ENCODE measurements at places on chromosomes 1 and 21.

GRCh38 chr21:41953249-41953830 is 478 bp downstream of the C2CD2 start:
- DNase-seq = no peak

- no peak for DNase-seq
Observed at GRCh38 chr1:238152119-238152518, 261.4 kb upstream of the ZP4 start.

DNA sequence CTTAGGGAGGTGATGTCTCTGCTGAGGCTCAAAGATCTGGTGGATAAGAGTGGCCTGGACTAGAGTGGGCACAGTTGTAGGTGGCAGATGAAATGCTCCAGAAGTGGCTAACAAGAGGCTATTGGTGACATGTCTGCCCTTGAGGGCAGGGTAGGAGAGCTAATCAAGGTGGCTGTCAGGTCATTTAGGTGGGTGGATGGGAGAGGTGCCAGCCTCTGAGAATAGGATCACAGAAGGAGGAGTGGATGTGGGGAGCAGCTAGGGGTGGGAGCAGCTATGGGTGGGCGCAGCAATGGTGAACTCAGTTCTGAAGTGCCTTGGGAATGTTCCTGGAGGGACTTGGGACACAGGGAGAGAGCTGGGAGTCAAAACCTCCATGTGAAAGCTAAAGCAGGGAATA is 142.0 kb upstream of the GRIK3 start:
- no peak for DNase-seq

- DNase-seq = peak; percentile 93
Observed at GRCh38 chr1:198902655-198903054, 263.8 kb downstream of the PTPRC start.

GRCh38 chr1:171850651-171851350 is 9.5 kb downstream of the DNM3 start:
- DNase-seq = no peak

DNA sequence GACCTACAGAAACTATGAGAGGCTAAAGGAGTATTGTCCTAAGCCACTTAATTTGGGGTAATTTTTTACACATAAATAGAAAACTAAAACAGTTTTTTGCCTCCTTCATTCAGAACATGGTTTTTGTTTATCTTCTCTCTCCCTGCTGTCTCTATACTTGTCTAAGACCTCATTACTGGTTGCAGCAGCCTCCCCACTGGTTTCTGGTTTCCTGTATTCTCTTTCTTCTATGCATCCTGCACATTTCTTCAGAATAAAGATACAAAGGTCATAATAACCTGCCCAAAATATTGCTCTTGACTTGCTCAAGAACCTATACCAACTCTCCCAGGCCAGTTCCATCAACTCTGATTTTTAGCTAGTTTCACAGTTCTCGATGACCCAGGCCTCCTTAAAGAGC is 19.8 kb upstream of the BOLA1 start:
- DNase-seq = no peak

DNA sequence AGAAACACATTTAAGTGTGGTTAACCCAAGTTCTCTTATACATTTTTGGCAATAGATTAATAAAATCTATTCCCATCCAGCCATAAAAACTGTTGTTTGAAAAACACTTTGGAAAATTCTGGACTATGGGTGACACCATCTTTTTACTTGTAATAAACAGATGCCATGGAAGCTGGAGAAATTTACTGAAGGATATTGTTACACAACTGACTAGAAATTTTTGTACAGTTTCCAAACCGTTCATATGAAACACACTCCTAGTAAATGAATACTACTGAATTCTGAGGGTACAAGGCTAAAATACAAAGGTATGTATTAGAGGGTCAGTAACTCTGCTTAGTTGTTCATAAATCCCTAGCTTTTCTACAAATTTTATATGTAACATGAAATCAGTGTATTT is 48.7 kb downstream of the TRIM33 start:
- DNase-seq = no peak

- DNase-seq = no peak
Observed at GRCh38 chr1:112626887-112627286, 7.3 kb downstream of the CAPZA1 start.

DNA sequence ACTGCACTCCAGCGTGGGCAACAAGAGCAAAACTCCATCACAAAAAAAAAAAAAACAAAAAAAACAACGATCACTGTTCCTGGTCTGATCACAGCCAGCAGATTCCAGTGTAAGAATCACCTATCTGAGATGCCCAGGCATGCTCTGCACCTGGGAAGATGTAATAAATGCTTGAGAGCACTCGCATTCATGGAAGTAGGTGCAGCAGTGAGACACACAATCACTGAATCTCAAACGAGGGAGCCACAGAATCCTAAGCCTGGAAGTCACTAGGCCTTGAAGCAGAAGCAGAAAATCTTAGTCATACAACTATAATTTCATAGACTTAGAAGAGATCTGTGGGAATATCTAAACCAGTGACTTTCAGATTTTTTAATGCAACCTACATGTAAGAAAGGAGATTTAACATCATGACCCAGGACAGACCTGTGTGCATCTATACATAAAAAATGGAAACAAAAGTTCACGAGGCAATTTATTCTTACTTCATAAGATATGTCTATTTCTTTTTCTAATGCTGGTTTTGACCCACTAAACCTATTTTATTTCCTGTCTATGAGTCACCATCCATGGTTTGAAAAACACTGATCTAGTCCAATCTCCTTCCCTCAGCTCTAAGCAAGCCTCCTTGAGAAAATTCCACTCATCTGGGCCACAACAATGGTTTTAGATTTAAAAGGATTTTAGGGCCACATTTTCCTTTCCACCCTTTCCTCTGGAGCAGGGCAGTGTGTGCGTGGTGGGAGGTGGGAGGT is 30.4 kb downstream of the RIMS3 start:
- no peak for DNase-seq

DNA sequence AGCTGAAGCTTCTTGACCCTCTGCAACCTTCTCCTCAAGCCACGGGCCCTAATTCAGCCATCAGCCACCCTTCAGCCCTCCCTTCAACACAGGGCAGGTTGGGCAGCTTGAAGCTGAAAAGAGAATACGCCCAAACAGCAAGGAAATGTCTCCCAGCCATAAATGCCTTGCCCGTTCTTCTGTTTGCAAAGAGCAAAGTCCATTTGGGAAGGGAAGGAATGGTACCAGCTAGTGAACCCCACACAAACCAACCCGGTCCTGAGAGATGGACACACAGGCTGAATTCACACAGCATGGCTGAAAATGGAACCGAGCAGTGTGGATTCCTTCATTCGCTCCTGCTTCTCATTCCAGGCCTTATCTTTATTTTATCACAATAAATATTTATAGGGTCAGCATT is 11.5 kb downstream of the PLEKHA6 start:
- DNase-seq = no peak

DNA sequence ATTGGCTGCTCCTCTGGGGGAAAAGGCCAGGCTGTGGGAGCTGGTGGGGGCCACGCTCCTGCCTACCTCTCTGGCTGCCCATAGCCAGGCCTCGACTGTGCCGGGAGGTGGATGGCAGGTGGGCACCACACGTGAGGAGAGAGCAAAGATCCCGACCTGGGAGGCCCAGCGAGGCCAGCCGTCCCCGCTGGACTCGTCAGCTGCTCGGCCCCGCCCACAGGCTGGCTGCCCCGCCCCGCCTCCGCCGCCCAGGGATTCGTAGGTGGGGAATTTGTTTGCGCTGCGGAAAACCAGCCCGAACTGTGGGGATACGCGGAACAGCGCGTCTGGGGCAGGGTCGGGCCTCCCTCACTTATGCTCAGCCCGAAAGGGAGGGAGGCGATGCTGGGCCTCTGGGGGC is 31.7 kb downstream of the TP73 start:
- no peak for DNase-seq

DNA sequence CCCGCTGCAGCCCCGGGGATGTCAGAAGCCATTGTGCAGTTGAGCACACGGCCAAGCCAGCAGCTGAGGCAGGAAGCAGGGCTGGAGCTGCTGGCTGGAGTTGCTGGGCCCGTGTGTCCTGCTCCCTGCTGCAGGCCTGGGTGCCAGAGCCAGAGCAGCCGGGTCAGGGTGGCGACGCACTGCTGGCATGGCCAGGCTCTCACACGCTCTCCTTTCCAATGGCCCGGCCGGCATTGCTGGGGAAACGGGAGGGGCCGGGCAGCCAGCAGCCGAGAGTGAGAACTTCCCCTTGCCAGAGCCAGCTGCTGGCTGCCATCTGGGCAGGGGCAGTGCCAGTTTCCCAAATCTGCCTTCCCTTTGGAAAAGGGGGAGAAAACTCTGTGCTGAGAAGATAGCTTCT is 82.4 kb upstream of the PROX1 start:
- DNase-seq = peak; percentile 15

DNA sequence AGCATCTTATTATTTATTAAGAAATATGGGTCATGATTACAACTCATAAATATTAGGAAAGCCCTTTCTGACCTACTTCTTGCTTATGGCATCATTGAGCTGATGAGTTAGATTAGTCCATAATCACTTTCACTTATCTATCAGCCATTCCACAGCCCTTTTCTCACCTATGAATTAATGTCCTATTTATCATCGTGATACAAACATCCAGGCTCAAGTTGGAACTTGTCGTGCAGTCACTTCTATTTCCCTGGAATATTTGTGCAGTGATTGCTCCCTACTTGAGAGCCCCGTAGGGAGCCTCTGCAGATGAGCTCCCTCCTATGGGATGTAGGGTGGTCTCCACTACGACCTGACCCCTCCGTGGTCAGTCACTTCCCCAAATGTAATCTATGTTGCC is 8.1 kb upstream of the F3 start:
- no peak for DNase-seq

DNA sequence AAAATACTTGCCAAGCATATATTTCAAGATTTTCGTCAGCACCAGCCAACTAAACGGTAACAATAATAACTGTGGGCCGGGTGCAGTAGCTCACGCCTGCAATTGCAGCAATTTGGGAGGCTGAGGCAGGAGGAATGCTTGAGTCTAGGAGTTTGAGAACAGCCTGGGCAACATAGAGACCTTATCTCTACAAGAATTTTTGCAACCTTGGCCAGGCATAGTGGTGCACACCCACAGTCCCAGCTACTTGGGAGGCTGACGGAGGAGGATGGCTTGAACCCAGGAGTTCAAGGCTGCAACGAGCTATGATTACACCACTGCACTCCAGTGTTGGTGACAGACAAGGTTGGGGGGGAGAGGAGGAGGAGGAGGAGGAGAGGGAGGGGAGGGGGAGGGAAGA is 145.0 kb upstream of the TIAM1 start:
- DNase-seq = no peak

GRCh38 chr21:16363100-16363499 is 633.3 kb downstream of the USP25 start:
- peak; percentile 21 for DNase-seq

GRCh38 chr1:66684353-66684752 is 67.9 kb upstream of the DYNLT5 start:
- DNase-seq = no peak

GRCh38 chr1:20648946-20649345 is 12.2 kb downstream of the DDOST start:
- no peak for DNase-seq

DNA sequence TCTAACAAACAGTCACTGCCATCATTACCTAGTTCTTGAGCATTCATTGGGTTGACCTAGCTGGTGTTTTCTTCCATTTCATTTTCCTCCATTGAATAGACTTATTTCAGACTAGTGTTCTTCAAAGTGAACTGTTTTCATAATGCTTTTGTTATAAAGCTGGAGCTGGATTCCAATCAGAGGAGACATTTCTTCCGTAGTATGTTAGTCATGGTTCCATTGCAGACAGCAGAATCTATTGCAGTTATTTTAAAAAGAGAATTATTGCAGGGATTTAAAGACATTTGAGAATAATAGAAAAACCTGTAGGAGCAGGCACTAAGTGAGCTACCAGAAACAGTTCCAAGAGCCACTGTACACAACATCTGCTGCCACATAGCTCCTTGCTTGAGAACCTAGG is 50.0 kb downstream of the HHAT start:
- no peak for DNase-seq

GRCh38 chr1:54973205-54973921 is 7.1 kb upstream of the TMEM61 start:
- peak; percentile 58 for DNase-seq

DNA sequence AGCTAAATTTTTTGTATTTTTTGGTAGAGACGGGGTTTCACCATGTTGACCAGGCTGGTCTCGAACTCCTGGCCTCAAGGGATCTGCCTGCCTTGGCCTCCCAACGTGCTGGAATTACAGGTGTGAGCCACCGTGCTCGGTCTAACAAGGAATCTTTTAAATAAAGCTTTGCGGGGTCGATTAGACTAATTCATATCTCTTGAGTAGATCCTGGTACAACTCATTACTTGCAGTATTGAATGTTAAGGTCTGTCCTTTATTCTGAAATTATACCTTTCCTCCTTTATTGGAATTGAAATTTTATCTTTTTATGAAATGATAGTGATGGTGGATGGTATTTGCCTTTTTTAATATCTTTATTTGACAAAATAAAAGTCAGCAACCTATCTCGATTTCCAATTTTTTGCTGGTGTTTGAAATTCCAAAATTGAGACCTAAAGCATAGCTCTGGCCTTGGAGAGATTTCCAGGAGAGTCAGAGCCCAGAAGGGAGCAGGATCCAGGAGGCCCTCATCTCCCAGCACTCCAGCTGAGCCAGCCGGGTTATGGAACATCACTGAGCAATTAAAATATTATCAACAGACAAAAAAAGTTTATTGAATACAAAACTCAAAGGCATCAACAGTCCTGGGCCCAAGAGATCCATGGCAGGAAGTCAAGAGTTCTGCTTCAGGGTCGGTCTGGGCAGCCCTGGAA is 4.7 kb downstream of the S100A2 start:
- DNase-seq = no peak

DNA sequence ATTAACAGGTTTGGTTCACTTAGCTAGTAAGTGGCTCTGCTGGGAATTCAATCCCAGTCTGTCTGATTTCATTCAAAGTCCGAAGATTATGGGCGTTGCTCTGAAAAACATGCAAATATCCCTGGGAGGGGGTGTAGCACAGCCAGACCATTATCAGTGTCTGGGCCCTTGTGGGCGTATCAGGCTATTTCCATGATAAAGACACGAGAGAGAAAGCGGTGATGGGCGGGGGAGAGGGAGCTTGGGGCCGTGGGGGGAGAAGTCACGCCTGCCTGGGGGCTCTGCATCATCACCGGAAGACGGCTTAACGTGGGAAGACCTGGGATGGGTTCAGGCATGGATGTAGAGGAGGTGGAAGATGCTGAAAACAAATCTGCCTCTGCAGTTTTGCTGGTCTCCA is 25.8 kb downstream of the IL6R start:
- DNase-seq = no peak

GRCh38 chr1:110011527-110012041 is 22.8 kb upstream of the STRIP1 start:
- no peak for DNase-seq

DNA sequence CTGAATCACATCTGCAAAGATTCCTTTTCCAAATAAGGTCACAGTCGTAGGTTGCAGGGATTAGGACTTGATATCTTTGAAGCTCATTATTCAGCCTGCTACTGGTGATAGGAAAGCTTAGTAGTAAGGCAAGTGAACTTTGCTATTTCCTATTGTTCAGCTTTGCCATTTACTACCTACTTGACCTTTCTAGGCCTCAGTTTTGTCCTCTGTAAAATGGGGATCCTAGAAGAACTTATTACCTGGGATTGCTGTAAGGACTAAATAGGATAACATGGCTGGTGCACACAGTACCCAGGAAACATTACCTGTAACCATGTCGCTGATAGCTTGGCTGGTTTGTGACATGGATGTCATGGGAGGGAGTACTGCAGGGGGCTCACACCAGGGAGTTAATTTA is 24.5 kb downstream of the UMODL1 start:
- DNase-seq = no peak

All from brain (organoid and tissue), 16 donors.